ENCODE measurements at places on chromosomes 5 and 9.

DNA sequence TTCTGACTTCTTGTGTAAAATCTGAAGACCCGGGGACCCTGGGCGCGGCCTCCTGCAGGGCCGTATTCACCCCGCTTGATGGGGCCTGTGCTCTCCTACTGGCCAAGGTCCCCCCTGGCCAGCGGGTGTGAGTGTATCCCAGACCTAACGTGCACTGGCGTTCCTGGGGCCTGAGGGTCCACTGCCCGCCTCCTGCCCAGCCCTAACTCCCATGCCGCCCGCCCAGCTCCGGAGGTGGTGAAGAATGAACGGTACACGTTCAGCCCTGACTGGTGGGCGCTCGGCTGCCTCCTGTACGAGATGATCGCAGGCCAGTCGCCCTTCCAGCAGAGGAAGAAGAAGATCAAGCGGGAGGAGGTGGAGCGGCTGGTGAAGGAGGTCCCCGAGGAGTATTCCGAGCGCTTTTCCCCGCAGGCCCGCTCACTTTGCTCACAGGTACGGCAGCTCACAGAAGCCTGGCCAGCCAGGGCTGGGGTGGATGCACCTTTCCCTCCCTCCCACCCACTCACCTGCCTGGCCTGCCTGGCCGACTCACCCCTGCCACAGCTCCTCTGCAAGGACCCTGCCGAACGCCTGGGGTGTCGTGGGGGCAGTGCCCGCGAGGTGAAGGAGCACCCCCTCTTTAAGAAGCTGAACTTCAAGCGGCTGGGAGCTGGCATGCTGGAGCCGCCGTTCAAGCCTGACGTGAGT lies 9.5 kb downstream of the GRK6 start:
- no peak for DNase-seq

- DNase-seq = no peak
Observed at GRCh38 chr9:93020151-93020550, 38.4 kb upstream of the SUSD3 start.

- no peak for DNase-seq
Observed at GRCh38 chr9:132788378-132788777, 89.7 kb downstream of the AK8 start.

DNA sequence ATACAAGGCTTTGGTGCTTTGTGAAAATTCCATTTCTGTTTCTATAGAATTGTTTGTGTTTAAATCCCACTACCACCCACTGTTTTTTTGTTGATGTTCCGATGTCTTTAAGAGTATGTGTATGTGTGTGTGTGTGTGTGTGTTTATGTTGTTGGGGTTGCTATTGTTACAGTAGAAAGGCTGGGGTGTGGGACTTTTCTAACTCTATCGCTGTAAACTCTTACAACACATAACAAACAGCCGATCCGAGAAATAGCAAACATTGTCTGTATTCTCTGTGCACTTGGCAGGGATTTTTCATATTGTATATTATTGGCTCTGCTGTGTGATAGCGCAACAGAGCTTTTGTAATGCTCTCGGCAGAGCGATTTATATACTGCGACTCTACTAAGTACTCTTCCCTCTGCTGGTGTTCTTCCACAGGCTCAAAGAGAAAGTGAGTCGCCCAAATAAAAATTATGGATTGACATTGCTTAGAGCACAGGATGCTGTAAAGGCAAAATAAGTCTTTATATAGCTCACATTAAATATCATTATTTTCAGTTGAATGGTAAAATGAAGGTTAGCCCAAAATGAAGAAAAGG lies 492.2 kb upstream of the ARRDC3 start:
- no peak for DNase-seq

- DNase-seq = peak; percentile 14
Observed at GRCh38 chr9:14652729-14653377, 40.4 kb downstream of the ZDHHC21 start.

DNA sequence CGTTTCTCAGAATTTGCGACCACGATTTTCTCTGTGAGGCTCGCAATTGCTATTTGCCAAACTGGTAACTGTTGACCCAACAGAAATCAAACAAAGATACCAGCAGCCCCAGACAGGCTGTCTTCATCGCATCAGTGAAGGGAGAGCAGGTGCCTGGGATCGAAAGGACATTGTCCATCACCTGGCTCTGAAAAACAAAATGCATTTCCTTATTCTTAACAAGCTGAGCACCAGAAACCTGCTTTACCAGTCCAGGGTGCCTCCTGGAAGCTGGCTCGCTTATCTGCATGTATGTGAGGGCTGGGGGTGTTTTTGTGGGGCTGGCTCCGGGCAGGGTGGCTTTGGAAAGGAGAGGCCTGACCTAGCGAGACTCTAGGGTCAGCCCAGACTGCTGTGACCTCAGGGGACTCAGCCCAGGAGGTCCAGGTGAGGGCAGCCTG lies 24.7 kb downstream of the WWC1 start:
- DNase-seq = no peak

DNA sequence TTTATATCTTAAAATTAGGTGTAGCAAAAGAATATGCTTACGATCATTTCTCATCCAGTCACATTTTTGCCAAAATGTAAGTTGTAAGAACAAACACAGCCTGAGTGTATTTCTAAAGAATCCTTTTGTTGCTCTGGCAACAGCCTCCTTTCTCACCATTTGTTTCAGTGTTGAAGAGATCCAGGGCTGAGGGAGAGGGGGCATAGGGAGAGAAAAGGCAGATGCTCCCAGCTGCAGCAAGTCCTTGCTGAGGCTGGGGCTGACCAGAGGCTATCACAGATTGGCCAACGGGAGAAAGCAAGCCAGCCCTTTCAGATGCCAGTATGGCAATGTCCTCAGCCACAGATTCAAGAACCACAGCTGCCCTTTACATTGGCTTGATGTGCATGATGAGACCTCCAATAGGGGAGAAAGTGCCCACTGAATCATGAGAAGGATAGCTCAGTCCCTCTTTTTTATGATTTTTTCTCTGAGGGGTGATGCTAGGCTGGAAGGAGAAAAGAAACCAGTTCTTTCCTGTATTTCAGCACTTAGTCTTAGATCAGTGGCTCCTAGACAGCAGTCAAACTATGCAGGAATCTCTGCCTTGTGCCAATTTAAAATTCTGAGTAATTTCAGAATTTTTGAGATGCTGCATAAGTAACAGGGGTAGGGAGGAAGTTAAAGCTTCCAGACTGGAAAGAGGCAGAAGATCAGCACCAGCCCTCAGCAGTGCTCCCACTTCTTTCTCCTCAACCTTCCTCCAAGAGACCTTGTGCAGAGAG lies 142.1 kb downstream of the LHFPL2 start:
- DNase-seq = peak; percentile 50

- DNase-seq = no peak
Observed at GRCh38 chr5:169146158-169146557, 154.8 kb downstream of the SLIT3 start.

- DNase-seq = peak; percentile 76
Observed at GRCh38 chr9:15306757-15307522, at the start of gene TTC39B. Gene TTC39B (minus strand): TSS chr9:15307216. CDS start chr9:15307125, 91 bp downstream.

DNA sequence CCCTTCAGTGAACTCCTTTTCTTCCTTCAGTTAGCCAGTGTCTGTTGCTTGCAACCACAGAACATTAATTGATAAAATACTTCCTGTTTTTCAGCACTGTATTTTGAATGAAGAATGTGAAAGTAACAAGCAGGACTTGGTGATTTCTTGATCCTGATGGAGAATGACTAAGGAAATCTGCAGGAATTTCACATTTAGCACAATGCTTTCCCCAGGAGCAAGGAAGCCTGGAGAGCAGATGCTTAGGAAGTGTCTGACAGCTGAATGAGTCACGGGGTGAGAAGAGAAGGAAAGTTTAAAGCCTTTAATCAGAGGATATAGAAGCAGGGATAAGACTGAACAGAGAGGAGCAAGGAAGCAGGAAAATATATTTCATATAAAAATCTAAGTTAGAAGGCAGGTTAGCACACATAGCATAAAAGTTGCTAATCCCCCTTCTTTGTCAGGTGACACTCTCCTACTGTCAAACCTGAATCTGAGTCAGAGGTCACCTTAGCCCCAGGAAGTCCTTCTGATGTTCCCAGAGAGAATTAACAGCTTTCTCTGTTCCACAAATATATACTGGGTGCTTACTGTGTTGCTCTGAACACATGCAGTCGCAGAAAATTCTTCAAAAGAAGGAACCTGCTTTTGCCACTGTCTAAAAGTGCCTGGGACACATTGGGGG lies 59.7 kb downstream of the GNA14 start:
- DNase-seq = peak; percentile 13

GRCh38 chr5:125521289-125521688 lies 774.9 kb upstream of the ZNF608 start:
- DNase-seq = no peak

GRCh38 chr5:157575381-157576020 lies at the start of gene ADAM19:
Gene ADAM19 (minus strand): TSS chr5:157575775. CDS start chr5:157575696, 79 bp downstream.
- DNase-seq = no peak
